ENCODE measurements at places on chromosomes 1 and 21.

- no peak for DNase-seq
Measured at GRCh38 chr1:224696891-224697765, 81.0 kb downstream of the CNIH3 start.

DNA sequence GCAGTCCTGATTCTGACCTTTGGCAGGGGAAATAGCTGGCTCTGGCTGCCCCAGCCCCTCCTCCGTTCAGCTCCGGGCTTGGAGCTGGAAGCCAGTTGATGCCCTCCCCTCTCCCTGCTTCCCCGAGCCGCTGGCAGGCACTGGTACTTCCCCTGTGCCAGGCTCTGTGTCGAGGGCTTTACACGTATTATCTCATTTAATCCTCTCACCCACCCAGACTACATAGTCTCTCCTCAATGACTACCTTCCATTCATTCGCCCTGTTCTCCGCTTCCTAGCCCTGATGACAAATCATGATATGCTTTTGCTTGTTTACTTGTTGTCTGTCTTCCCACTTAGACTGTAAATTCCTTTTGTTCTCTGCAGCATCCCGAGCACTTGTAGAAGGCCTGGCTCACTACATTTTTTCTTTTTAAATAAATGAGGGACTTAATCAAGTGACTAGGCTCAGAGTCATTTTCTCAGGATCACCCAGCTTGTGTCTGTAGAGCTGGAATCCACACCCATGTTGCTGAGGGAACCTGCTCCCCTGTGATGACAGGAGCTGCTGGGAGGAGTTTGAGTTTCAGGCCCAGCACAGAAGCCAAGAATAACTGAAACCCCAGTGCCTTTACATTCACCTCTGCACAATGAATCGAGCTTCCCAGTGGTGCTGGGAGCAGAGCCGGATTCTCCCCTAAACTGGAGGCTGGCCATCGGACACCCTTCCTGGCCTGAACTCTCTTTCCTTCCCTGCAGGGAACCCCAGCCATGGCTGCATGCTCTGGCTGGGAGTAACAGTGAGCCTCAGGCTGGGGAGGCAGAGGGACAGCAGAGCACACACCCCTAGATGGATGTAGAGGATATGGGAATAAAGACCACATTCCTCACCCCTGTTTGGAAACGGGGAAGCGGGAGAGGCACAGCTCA, 58.3 kb downstream of the UBIAD1 start:
- no peak for DNase-seq

- DNase-seq: no peak
Measured at GRCh38 chr1:162091681-162092524, 22.4 kb downstream of the NOS1AP start.

- no peak for DNase-seq
Measured at GRCh38 chr1:110163591-110163990, 13.3 kb downstream of the SLC6A17 start.

GRCh38 chr21:29656504-29657239, 283.1 kb downstream of the GRIK1 start:
- no peak for DNase-seq

GRCh38 chr1:101769520-101769919, 227.2 kb downstream of the OLFM3 start:
- DNase-seq: no peak

DNA sequence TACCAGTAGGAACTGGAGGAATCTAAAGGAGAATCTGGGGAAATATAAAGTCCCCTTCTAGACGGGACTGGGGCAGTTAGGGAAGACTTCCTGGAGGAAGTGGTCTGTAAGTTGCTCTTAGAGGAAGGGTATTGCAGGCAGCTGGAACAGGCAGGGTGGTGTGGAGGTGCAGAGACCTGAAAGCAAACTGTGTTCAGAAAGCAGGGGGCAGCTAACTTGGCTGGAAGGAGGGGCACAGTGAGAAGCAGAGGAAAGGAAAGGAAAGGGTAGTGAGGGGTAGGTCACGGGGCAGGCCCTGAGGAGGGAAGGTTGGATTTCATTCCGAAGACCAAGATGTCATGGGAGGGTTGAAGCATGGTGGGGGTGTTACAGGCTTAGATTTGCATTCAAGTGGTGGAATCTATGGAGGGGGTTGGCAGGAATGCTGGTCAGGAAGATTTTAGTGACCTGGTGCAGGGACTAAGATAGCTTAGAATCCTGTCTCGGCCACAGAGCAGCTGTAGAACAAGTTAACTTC, 240.7 kb downstream of the FOXD2 start:
- no peak for DNase-seq

- DNase-seq: no peak
Measured at GRCh38 chr1:64965366-64966157, 787 bp downstream of the JAK1 start.

DNA sequence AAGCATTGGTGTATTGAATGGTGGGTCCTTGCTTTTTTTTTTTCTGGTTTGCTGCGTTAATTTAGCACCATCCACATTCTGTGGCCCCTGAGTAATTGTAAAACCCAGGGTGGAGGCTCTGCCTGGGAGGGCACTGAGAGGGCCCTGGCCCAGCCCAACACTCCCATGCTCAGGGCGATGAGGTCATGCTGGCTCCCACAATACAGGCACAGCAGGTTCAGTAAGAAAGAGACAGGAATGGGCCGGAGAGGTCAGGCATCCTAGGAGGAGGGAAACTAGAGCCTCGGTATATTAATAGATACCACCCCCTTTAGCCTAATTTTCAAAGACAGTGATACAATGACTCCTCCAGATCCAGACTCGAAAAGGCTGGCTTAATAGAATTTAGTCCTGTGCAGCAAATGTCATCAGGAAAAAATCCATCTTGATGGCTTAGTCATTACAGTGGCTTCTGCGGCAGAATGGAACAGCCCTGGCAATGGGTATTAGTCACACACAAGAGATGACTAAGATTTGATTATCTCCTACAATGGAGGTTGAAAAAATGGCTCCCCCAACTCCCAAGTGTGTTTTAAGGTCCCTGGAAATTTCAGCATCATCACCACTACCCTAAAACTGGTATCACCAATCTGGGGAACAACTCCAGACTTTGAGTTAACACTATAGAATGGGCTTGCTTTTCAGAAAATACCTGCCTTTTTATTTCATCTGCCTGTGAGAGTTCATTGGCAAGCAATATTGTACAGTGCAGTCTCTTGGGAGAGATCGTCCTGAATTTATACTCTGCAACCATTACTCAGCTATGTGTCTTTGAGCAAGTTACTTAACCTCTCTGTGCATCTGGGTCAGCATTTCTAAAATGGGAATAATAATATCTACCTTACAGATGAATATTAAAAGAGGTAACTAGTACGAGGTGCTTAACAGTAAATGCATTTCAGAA, 43.9 kb upstream of the LYST start:
- no peak for DNase-seq

DNA sequence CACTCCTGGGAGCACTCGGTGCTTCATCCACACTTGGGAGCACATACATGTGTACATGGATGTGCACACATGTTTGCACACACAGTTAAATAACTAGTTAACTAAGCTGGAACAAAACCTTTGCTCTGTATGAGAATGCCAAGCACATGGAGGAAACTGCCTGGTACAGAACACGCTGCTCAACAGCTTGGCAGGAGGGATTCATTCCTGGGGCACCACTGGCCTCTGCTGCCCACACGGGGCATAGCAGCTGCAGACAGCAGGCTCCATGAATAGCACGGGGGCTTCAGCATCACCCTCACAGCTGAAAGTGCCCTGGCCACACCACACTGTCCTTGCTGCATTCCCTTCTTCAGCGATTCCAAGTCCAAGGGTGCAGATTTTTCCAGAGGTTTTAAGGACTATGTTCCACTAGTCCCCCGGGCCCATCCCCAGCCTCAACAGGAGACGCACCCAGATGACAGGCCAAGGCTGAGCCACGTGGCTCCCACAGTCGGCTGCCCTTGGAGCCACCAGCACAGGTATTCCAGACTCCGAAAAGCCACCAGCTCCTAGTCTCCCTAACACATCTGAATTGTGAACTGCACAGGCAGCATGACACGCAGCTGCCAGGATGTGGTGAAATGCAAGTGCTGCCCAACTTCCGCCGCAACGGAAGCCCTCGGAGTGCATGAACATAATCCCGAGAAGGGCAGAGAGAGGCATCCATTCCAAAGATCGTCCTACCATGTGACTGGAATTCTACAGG, 16.9 kb downstream of the NPHP4 start:
- no peak for DNase-seq

GRCh38 chr1:64471218-64472039, 1.5 kb downstream of the CACHD1 start:
- DNase-seq: no peak

DNA sequence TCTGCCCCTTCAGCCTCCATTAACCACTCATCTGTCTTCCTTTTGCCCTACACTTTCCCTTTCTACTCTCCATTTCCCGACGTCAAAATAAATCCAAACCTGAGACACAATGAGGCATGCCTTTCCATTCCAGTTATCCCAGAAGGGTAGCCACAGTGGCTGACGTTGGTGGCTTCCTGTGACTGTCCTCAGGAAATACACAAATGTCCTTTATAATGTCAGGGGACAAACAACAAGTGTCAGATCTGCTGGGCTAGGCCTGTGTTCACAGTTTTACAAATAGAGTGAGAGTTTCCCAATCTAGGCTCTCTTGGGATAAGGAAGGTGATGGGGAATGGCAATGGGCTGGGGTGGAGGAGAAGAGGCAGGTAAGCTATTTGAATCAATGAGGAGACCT, 135.3 kb downstream of the BRINP2 start:
- DNase-seq: no peak

GRCh38 chr1:154502744-154503115, 518 bp upstream of the SHE start:
- DNase-seq: no peak

DNA sequence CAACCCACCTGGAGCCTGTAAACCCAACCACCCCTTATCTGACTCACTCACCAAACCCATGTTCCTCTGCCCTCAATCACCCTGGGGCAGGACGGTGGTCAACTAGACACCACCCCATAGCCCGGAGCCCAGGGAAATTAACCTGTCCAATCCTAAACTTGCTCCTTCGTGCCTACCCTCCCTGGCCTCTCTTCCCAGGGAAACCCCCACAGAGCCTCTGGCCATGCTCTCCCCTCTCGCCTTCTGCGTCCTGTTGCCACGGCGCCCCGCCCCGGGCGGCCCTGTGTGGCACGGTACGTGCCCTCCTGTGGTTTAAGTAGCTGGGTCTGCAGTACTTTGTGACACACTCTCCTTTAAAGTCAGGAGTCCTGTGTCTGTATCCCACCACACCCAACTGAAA, 4.0 kb upstream of the FTCD start:
- DNase-seq: no peak

DNA sequence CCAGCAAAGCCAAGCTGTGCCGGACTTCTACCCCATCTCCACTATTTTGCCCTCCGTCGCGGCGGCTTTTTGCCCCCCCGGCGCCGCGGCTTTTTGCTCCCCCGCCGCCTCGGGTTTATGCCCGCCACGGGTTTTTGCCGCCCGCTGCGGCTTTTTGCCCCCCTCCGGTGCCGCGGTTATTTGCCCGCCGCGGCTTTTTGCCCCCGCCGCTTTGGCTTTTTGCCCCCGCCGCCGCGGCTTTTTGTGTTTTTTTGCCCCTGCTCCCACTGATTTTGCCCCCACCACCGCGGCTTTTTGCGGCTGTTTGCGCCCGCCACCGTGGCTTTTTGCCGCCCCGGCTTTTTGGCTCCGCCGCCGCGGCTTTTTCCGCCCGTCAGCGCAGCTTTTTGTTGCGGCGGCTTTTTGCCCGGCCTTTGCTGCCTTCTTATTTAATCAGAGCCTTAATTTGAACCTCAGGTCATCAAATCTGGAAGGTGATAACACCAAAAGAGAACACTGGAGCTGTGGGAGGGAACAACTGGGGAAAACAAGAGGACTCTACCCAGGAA, 106.0 kb downstream of the TPTE start:
- no peak for DNase-seq

- DNase-seq: peak; percentile 62
Measured at GRCh38 chr1:93081716-93082115, 2.6 kb downstream of the MTF2 start.

DNA sequence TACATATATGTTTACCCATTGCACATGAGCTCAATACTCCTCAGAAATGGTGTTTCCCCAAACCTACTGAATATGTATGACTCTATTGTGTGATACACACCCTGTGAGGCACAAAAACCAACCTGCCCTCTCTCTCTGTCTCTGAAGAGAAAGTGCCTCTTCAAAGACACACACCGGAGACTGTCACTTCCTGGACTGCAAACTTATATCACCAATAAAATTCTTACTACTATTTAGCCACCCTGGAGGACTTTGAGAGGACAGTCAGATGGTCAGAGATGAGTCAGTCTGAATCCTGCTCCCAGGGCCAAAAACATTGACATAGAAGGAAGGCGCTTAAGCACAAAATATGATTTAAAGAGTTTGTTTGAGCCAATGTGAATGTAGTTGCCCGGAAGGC, 110.4 kb downstream of the PPIAL4G start:
- no peak for DNase-seq

DNA sequence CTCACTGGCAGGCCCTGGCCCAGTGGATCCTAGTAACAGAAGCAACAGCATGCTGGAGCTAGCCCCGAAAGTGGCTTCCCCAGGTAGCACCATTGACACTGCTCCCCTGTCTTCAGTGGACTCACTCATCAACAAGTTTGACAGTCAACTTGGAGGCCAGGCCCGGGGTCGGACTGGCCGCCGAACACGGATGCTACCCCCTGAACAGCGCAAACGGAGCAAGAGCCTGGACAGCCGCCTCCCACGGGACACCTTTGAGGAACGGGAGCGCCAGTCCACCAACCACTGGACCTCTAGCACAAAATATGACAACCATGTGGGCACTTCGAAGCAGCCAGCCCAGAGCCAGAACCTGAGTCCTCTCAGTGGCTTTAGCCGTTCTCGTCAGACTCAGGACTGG, 7.7 kb downstream of the CGN start:
- no peak for DNase-seq

- DNase-seq: no peak
Measured at GRCh38 chr1:150810958-150811659, 3.0 kb upstream of the CTSK start.

DNA sequence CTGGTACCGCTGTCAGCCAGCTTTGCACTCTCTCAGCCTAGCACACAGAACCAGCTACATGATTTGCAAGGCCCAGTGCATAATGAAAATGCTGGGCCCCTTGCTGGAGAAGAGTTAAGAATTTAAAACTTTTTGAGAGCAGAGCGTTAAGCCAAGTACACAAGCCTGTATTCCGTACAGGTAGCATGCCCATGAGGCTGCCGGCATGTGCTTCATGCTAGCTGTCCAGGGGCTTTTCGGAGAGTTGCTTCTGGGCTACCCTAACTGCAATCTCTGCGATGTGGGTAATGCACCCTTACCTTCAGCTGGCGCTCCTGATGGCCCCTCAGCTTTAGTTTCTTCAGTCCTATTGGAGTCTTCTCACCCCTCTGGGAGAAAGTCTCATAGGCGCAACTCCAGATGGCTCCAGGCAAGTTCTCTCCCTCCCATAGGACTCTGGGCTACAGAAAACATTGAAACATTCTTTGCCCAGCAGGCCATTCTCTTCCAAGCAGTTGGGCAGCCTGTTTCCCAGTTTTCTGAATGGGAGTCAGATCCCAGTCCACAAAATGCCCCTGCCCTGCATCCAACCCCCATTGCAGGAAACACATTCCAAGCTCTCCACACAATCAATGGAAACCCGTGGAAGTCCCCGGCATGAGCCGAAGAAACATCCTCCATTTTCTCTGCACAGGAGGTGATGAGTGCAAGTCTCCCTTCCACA, 5.7 kb upstream of the AKT3 start:
- DNase-seq: no peak

- no peak for DNase-seq
Measured at GRCh38 chr1:111476214-111476613, 2.4 kb downstream of the C1orf162 start.

- DNase-seq: no peak
Measured at GRCh38 chr1:6392809-6393399, 663 bp downstream of the ACOT7 start.

- no peak for DNase-seq
Measured at GRCh38 chr1:21334214-21335087, 44.2 kb upstream of the ECE1 start.

GRCh38 chr21:37551993-37552355, 185.4 kb downstream of the DYRK1A start:
- DNase-seq: no peak

Data from SK-N-MC (cell line).